ENCODE measurements at places on chromosomes 4 and X.

- no peaks in the 10 kb centered on the region for H3K4me1 ChIP-seq
- H3K27ac ChIP-seq, result no peak overlapping the region
- no peaks in the 10 kb centered on the region for H3K36me3 ChIP-seq
- no peak for ATAC-seq
- H3K27me3 ChIP-seq, result no peaks in the 10 kb centered on the region
These were observed 524.2 kb downstream of the IQCM start for GRCh38 chr4:149291463-149291862.

DNA sequence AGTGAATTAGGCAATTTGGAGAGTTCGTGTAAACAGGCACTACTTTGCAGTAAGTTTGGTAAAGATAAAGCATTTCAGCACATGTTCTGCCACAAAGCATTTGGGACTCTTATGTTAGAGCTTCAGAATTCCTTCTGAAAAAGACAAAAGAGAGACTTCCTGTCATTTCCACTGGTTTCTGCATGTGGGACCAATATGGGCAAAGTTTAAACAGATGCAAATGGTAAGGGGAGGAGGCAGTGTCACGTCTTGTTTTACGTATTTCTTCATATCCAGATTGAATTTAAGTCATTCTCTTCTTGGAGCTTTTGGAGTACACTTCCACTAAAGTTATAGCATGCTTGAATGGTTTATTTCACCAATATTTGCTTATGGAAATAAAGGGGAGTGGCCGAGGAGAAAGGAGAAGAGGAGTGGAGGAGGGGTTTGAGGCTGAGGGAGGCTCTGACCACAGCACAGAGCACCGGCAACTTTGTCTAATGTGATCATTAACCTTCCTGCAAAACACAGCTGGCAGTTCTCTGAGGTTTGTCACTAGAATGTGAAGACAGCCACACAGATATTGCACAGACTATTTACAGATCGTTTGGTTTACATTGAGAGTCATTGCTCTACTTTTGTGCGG, at the start of gene APELA:
Gene APELA (plus strand): TSS at position 479 of the 625 bp plus-strand sequence. CDS start 154 bp downstream, outside the sequence.
- no peak for ATAC-seq
- H3K4me3 ChIP-seq, result no peak within 1 kb of the TSS
- H3K27ac ChIP-seq, result no peak within 1 kb of the TSS

- no peak for ATAC-seq
- no peak overlapping the region for H3K4me3 ChIP-seq
- H3K36me3 ChIP-seq, result peaks cover 29% of the 10 kb centered on the region
- no peaks in the 10 kb centered on the region for H3K27me3 ChIP-seq
- H3K27ac ChIP-seq, result no peak overlapping the region
These were observed 30.7 kb downstream of the MOSPD2 start for GRCh38 chrX:14903891-14904290.

GRCh38 chrX:135307171-135307570, 2.1 kb upstream of the ETDC start:
- no peak overlapping the region for H3K4me3 ChIP-seq
- no peaks in the 10 kb centered on the region for H3K27me3 ChIP-seq
- no peaks in the 10 kb centered on the region for H3K4me1 ChIP-seq
- no peaks in the 10 kb centered on the region for H3K36me3 ChIP-seq
- no peak overlapping the region for H3K27ac ChIP-seq

GRCh38 chrX:9857575-9858474, 71.6 kb downstream of the SHROOM2 start:
- H3K4me3 ChIP-seq, result no peak overlapping the region
- no peak overlapping the region for H3K27ac ChIP-seq
- H3K4me1 ChIP-seq, result no peaks in the 10 kb centered on the region
- ATAC-seq, result no peak
- peaks cover 12% of the 10 kb centered on the region for H3K27me3 ChIP-seq

Measured in activated T-helper 17 cell treated with anti-CD3 and anti-CD28 coated beads, Interleukin-2, amount 50 U/mL, for 72 hours (primary cell).